ENCODE measurements at places on chromosomes 5 and 9. TPM values are rescaled to one million over a fixed set of nuclear protein-coding genes. Genes with fewer than 3 reads are reported as not detected.
A peak's percentile ranks its signal among the peaks of the same experiment; 100 is the strongest.

Gene ABO
- polyA plus RNA-seq, result 2.9 TPM

Gene FCN2
- not detected for polyA plus RNA-seq

Gene ZBTB5
- 20.4 TPM for polyA plus RNA-seq

Gene FBXL7
- 29.8 TPM for polyA plus RNA-seq

GRCh38 chr9:4741365-4742089 lies 525 bp upstream of the AK3 start:
- H3K27me3 ChIP-seq, result no peaks in the 10 kb centered on the region
- peak; percentile 64 for DNase-seq
- peak overlapping the region; percentile 79 for H3K4me3 ChIP-seq
- peak overlapping the region; percentile 88 for H3K27ac ChIP-seq
- H3K36me3 ChIP-seq, result no peaks in the 10 kb centered on the region
- H3K4me1 ChIP-seq, result peaks cover 22% of the 10 kb centered on the region

DNA sequence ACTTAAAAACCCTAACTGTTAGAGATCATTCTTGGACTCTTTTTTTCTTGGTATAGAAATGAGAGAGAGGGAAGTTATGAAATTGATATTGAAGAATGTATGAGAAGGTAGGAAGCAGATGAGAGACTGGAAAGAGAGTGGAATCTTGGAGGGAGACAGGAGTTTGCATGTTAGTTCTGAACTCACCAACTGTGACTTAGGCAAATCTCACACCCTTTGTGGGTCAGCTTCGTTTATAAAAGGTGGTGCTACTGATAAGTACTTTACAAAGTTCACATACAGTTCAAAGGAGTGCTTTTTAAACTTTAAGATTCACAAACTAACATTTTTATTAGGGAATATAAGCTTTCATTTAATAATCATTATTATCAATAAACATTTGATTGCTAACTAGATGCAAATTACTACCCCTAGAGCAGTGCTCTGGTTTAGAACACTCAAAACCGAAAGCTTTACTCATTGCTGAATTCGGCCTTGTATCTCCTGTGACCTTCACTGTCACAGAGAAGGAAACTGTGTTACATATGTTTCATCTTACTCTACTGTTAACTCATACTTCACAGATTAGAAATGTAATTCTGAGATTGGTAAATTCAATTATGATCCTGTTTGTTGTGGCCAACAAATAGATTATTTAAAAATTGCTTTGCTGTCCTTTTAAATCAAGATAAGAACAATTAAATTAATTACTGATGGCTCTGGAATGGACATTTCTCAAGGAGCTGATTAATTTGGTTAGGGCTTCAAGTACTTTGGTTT lies 143.2 kb downstream of the RMI1 start:
- peaks cover 2% of the 10 kb centered on the region for H3K4me1 ChIP-seq
- H3K27me3 ChIP-seq, result no peaks in the 10 kb centered on the region
- no peak for DNase-seq
- H3K27ac ChIP-seq, result no peak overlapping the region
- no peak overlapping the region for H3K4me3 ChIP-seq

DNA sequence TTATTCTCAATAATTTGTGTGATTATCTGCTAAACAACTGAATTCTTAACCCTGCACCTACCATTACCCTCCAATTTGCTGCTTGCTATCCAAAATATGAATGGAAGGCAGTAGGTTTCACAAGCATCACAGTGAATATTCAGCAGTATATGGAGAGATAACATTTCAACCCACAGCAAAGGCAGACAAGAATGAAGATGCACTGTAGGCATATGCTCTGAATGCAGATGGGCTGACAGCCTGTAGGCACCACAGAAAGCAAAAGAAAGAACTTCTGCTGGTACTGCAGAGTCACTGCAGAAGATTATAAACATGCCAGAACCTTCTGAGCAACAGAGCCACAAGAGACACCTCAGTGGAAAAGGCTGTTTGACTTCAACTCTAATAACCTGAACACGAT lies 63.6 kb upstream of the SLC12A2 start:
- H3K27ac ChIP-seq, result no peak overlapping the region
- H3K27me3 ChIP-seq, result no peaks in the 10 kb centered on the region
- no peak overlapping the region for H3K4me3 ChIP-seq
- no peaks in the 10 kb centered on the region for H3K4me1 ChIP-seq
- H3K36me3 ChIP-seq, result no peaks in the 10 kb centered on the region
- no peak for DNase-seq

GRCh38 chr5:58405175-58405574 lies 54.7 kb downstream of the PLK2 start:
- H3K27me3 ChIP-seq, result no peaks in the 10 kb centered on the region
- H3K4me3 ChIP-seq, result no peak overlapping the region
- no peaks in the 10 kb centered on the region for H3K36me3 ChIP-seq
- H3K4me1 ChIP-seq, result no peaks in the 10 kb centered on the region
- no peak overlapping the region for H3K27ac ChIP-seq

GRCh38 chr5:103428411-103428871 lies 134.1 kb downstream of the NUDT12 start:
- H3K4me3 ChIP-seq, result no peak overlapping the region
- DNase-seq, result no peak
- H3K27me3 ChIP-seq, result no peaks in the 10 kb centered on the region
- H3K27ac ChIP-seq, result peak overlapping the region; percentile 34
- peaks cover 7% of the 10 kb centered on the region for H3K4me1 ChIP-seq

DNA sequence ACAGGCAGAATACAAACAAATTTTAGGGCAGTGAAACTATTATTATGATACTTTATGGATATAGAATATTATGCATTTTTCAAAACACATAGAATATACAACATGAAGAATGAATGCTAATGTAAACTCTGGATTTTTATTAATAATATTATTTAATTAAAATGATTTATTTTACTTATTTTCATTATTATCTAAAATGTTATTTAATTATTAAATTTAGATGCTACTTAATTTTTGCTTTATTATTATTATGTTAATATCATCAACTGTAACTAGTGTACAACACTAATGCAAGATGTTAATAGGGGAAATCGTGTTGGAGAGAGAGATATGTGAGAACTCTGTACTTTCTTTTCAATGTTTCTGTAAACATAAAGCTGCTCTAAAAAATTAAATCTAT lies 39.3 kb upstream of the TENT4A start:
- H3K4me1 ChIP-seq, result no peaks in the 10 kb centered on the region
- no peaks in the 10 kb centered on the region for H3K36me3 ChIP-seq

DNA sequence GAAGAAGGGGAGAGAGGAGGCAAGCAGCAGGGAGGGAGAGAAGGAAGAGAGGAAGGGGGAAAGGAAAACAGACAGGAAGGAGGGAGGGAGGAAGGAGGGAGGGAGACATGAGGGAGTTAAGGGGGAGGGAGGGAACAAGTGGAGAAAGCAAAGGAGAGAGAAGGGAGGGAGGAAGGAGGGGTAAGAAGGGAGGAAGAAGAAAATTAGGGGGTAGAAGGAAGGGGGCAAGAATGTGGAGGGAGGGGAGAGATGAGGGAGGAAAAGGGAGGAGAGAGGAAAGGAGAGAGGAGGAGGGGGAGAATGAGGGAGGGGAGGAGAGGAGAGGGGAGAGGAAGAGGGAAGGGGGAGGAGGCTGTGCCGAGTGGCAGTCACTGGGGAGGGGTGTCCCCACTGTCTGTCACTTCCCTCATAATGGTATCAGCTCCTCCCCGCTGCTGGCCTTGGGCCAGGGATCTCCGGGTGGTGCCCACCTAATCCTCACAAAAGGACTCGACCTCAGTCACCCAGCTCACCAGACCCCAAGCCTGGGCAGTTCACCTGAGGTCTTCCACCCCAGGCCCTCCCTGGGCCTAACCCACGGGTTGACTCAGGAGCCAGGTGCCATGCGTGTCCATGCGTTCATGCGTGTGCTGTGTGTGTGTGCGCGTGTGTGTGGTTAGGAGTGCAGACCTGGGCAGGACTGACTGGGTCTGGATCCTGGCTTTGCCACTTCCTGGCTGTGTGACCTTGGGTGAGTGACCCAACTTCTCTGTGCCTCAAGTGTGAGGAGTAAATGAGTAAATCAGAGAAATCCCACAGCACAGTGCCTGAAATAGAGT lies 18.1 kb downstream of the C9orf50 start:
- H3K27ac ChIP-seq, result peak overlapping the region; percentile 71
- H3K4me1 ChIP-seq, result peaks cover 46% of the 10 kb centered on the region
- no peak for DNase-seq
- H3K27me3 ChIP-seq, result peaks cover 3% of the 10 kb centered on the region
- H3K36me3 ChIP-seq, result no peaks in the 10 kb centered on the region
- H3K4me3 ChIP-seq, result no peak overlapping the region

DNA sequence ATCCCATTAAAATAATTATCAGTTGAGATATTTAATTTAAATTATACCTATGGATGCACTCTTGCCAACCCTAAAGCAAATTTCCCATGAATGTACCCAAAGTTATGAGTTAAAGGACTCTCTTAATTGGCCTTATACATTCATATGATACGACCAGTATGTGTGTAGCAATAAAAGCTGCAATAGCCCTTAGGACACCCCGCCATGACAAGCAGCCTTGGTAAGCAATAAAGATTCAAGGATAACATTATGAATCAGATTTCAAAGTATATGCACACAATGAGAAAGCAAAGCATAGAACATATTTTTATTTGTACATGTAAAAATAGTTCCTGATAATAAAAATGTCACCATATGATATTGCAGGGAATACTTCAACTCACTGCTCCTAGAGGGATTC lies 1699.3 kb upstream of the CDH9 start:
- no peak overlapping the region for H3K27ac ChIP-seq
- H3K36me3 ChIP-seq, result no peaks in the 10 kb centered on the region
- DNase-seq, result no peak
- no peak overlapping the region for H3K4me3 ChIP-seq
- no peaks in the 10 kb centered on the region for H3K27me3 ChIP-seq

GRCh38 chr9:38180656-38181055 lies 111.6 kb upstream of the SHB start:
- no peaks in the 10 kb centered on the region for H3K36me3 ChIP-seq
- H3K27me3 ChIP-seq, result no peaks in the 10 kb centered on the region
- H3K4me1 ChIP-seq, result no peaks in the 10 kb centered on the region
- no peak for DNase-seq

GRCh38 chr5:115267617-115268016 lies 4.9 kb upstream of the PGGT1B start:
- DNase-seq, result no peak
- H3K4me1 ChIP-seq, result no peaks in the 10 kb centered on the region
- H3K36me3 ChIP-seq, result peaks cover 10% of the 10 kb centered on the region
- H3K4me3 ChIP-seq, result no peak overlapping the region
- no peaks in the 10 kb centered on the region for H3K27me3 ChIP-seq
- H3K27ac ChIP-seq, result no peak overlapping the region

- peaks cover 46% of the 10 kb centered on the region for H3K36me3 ChIP-seq
- DNase-seq, result no peak
- no peak overlapping the region for H3K27ac ChIP-seq
Measured at GRCh38 chr5:69129413-69129812, 35.6 kb downstream of the SLC30A5 start.

DNA sequence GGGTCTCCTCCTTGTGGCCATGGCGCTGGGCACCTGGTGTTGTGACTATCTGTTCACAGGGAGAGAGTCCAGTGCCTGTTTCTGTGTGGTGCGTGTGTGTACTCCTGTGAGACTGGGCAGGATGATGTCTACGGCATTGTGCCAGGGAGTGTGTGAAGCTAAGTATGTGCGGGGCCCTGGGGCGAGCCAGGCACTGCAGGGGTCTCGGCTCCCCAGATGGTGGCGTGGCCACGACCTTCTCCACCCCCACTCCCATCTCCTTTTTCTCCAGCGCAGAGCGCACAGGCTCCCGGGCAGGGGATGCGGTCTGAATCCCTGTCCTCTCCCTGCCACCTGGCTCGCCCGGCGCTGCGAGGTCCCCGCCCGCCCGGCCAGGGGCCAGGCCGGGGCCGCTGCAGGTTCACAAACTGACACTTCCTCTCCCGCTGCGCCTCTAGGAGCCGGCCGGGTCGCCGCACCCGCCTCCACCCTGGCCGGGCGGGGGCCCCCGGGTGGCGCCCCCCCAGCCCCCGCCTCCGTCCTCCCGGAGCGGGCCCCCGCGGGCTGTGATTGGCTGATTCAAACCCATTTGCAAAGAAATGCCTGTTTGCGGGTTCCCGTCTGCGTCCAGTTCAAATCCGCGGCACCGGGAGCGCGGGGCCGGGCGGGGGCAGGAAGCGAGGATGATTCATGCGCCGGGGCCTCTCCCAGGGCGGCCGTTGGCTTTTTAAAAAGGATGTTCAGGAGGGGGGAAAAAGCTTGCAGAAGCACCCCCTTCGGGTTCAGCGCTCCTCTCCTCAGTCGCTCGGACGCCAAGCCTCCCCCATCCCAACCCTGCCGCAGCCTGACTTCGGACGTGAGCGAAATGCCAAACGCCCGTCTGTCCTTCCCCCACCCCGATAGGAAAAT lies 790 bp downstream of the PHF19 start:
- H3K36me3 ChIP-seq, result peaks cover 22% of the 10 kb centered on the region
- no peaks in the 10 kb centered on the region for H3K27me3 ChIP-seq
- DNase-seq, result peak; percentile 33
- peak overlapping the region; percentile 84 for H3K27ac ChIP-seq
- H3K4me1 ChIP-seq, result peaks cover 22% of the 10 kb centered on the region

DNA sequence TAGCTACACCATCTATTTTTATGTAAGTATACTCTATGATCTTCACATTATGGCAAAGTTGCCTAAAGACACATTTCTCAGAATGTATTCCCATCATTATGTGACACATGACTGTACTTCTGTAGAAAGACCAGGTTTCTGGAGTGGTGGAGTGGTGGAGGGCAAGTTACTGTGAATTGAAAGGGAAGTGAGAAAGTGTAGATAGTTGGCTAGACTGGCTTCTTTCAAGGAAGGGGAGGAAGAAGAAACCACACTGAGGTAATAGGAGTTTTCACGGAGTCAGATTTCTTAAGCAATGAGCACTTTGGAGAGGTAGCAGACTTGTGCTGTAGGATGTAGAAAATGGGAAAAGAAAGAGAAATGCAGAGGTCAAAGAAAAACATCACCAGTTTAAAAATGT lies 50.9 kb upstream of the EQTN start:
- H3K27me3 ChIP-seq, result no peaks in the 10 kb centered on the region
- peaks cover 14% of the 10 kb centered on the region for H3K4me1 ChIP-seq
- no peak overlapping the region for H3K27ac ChIP-seq
- no peak overlapping the region for H3K4me3 ChIP-seq

DNA sequence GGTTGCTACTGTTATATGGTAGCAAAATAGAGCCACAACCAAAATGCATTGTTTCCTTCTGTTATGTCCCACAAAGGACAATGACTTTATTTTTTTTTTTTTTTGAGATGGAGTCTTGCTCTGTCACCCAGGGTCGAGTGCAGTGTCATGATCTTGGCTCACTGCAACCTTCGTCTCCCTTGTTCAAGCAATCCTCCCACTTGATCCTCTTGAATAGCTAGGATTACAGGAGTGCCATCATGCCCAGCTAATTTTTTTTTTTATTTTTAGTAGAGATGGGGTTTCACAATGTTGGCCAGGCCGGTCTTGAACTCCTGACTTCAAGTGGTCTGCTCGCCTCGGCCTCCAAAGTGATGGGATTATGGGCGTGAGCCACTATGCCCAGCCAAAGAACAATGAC lies 527.7 kb upstream of the SGCD start:
- H3K36me3 ChIP-seq, result no peaks in the 10 kb centered on the region
- H3K27ac ChIP-seq, result no peak overlapping the region
- H3K4me3 ChIP-seq, result no peak overlapping the region
- H3K4me1 ChIP-seq, result no peaks in the 10 kb centered on the region
